ENCODE measurements at places on chromosomes 4 and X. TPM values are rescaled to one million over a fixed set of nuclear protein-coding genes. Genes with fewer than 3 reads are reported as not detected.
A peak's percentile ranks its signal among the peaks of the same experiment; 100 is the strongest.

The USP11 gene
- total RNA-seq, result 31.8 TPM

The MAB21L2 gene
- 33.3 TPM for total RNA-seq

The ARHGAP6 gene
- 5.0 TPM for total RNA-seq

The AMOT gene
- total RNA-seq, result 3.2 TPM

The HTN1 gene
- not detected for total RNA-seq

DNA sequence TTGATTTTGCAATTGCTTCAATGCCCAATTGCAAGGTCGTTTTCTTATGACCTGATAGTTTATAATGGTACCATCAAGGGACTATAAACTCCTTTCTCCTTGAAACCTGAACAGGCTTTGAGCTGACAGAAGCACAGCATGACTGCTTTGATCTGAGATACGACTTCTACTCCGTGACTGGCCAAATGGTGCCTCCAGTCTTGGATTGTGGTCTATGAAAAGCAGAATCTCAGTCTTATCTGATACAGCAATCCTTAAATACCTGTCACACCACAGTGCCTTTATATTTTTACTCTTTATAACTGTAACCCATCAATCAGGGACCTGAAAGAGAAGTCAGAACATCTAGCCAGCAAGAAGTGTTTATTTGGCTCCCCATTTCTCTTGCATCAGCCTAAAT is 93.1 kb downstream of the DOCK11 start:
- no peaks in the 10 kb centered on the region for H3K36me3 ChIP-seq
- H3K27ac ChIP-seq, result no peak overlapping the region
- no peaks in the 10 kb centered on the region for H3K4me1 ChIP-seq
- H3K27me3 ChIP-seq, result no peaks in the 10 kb centered on the region
- DNase-seq, result no peak
- no peak overlapping the region for H3K4me3 ChIP-seq

DNA sequence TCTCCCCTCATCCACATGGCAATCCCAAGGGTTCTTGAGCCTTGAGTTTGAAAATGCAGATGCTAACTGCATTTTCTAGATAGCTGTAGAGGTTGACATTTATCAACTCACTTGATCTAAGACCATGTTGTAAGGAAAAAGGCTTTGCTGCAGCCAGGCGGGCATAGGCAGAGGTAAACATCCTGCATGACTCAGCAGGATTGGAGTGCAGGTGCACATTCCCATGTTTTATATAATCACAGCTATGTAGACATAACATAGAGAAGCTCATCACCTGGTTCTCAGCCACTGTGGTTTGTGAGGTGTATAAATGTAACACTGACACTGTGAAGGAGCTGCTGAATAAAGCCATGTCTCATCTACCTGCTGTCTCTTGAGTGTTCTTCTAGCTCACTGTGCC is 62.3 kb upstream of the PDE5A start:
- no peak overlapping the region for H3K4me3 ChIP-seq
- H3K27me3 ChIP-seq, result no peaks in the 10 kb centered on the region
- DNase-seq, result no peak
- no peak overlapping the region for H3K27ac ChIP-seq
- H3K4me1 ChIP-seq, result peaks cover 21% of the 10 kb centered on the region

- DNase-seq, result peak; percentile 84
- no peaks in the 10 kb centered on the region for H3K36me3 ChIP-seq
- peak overlapping the region; percentile 46 for H3K4me3 ChIP-seq
Measured at GRCh38 chrX:119887721-119888425, 7.8 kb upstream of the AKAP14 start.

- H3K27me3 ChIP-seq, result peaks cover 7% of the 10 kb centered on the region
- no peak overlapping the region for H3K27ac ChIP-seq
- no peak for DNase-seq
- H3K4me1 ChIP-seq, result no peaks in the 10 kb centered on the region
Measured at GRCh38 chrX:101691835-101692234, 32.2 kb upstream of the ARMCX2 start.

- H3K27me3 ChIP-seq, result peaks cover 10% of the 10 kb centered on the region
- H3K27ac ChIP-seq, result no peak overlapping the region
- DNase-seq, result no peak
- H3K4me1 ChIP-seq, result no peaks in the 10 kb centered on the region
- H3K4me3 ChIP-seq, result no peak overlapping the region
- H3K36me3 ChIP-seq, result no peaks in the 10 kb centered on the region
Measured at GRCh38 chr4:146212781-146213180, 1.6 kb upstream of the REELD1 start.

- H3K36me3 ChIP-seq, result peaks cover 4% of the 10 kb centered on the region
- H3K27ac ChIP-seq, result peak overlapping the region; percentile 81
- no peak overlapping the region for H3K4me3 ChIP-seq
Measured at GRCh38 chrX:65695849-65696449, 28.5 kb downstream of the MSN start.

DNA sequence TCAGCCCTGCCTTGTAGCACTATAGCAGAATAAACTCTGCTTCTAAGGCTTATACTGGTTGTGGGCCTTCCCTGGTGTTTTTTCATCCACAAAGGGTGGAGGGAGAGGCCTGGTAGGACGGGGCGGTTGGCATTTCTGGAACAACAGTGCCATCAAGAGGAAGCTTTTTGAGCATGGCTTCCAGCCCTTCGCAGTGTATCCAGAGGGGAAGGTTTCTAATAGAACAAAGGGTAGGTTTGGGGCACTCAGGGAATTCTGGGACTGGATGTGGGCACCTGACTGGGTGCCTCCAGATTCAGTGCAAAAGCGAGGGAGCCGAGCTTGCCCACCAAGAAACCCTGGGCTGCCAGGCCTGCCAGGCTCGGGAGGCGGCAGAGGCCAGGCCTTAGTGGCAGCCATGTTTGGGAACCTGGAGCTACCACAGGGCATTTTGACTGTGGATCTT is 229.6 kb upstream of the AGTR2 start:
- H3K36me3 ChIP-seq, result no peaks in the 10 kb centered on the region
- H3K4me3 ChIP-seq, result no peak overlapping the region
- peak; percentile 73 for DNase-seq
- H3K27ac ChIP-seq, result no peak overlapping the region
- H3K4me1 ChIP-seq, result no peaks in the 10 kb centered on the region
- H3K27me3 ChIP-seq, result peaks cover 9% of the 10 kb centered on the region

DNA sequence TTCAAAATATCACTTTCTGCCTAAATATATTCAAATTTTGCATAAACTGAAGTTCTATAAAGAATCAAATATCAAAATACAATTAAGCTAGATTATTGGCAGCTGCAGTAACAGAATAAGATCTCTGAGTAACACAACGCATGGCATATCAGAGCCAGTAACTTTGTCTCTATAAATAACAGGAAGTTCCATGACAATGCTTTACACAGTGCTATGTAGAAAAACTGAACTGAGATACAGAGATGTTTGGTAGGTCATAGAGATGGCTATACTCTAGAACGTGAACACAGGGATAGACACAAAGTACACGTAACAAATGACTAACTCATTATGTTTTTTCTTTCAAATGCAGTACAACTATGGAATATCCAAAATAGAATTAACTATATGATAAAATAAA is 18.2 kb downstream of the UBE2D3 start:
- peaks cover 32% of the 10 kb centered on the region for H3K4me1 ChIP-seq
- no peak overlapping the region for H3K4me3 ChIP-seq
- peak overlapping the region; percentile 22 for H3K27ac ChIP-seq
- H3K27me3 ChIP-seq, result no peaks in the 10 kb centered on the region
- H3K36me3 ChIP-seq, result peaks cover 45% of the 10 kb centered on the region

Data from osteoblast (primary cell).